ENCODE measurements at places on chromosomes 4 and X.
A peak's percentile ranks its signal among the peaks of the same experiment; 100 is the strongest.

DNA sequence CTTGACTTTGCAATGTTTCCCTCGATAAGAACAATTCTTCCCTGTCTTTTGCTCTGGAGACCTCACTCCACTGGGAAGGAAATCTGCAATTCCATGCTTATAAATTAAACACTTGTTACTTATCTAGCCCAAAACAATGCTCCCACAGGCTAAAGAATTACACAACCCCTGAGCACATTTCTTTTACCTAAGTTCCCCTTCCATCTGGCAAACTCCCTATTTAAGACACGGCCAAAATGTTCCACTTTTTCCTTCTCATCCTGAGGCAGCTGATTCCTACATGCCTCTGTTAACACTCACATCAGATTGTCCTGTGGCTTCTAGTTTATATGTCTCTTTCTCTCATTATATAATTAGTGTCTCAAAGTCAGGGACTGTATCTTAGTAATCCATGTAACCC lies 211.7 kb downstream of the COX18 start:
- DNase-seq: no peak

DNA sequence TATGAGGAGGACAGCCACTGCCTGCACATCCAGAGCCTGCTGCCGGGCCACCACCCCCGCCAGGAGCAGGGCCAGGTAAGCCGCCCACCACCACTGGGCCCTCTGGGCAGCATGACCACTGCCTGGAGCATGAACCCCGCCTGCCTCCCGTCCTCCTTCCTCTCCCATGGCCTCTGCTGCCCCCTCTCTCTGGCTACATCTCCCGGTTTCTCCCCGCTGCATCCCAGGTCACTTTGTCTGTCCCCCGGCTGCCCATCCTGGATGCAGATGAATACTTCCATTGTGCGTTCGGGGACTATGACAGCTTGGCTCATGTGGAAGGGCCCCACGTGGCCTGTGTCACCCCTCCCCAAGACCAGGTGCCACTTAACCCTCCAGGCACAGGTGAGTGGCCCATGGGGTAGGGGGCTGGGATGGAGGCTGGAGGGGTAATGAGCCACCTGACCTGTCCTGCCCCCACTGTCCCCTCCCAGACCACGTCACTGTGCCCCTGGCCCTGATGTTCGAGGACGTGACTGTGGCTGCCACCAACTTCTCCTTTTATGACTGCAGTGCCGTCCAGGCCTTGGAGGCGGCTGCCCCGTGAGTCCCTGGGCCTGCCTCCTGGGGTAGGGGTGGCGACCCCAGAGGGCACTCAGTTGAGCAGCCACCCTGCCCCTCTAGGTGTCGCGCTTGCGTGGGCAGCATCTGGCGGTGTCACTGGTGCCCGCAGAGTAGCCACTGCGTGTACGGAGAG lies 6.0 kb downstream of the PLXNB3 start:
- peak; percentile 14 for DNase-seq

DNA sequence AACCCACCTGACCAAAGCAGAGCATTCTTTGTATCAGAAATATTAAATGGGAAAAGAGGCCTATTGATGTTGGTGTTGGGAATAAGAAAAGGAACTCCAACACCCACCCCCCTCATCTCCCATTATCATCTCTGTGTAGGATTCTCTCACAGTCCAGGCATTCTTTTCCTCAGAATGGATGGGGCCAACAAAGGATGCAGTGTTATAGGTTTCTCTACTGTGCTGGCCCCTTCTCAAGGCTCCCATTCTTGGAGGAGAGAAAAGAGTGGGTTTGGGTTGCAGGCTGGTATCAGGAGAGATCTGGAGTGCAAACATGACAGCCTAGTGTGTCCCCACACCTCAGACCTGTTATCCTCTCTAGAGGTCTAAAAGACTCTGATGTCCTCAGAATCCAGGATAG lies 59.6 kb downstream of the UGT8 start:
- DNase-seq: no peak

- DNase-seq: no peak
Observed at GRCh38 chr4:147794787-147795413, 63.0 kb downstream of the ARHGAP10 start.

- no peak for DNase-seq
Observed at GRCh38 chrX:20313899-20314298, 47.2 kb upstream of the RPS6KA3 start.

- no peak for DNase-seq
Observed at GRCh38 chr4:21167711-21168110, 467.5 kb downstream of the PACRGL start.

- no peak for DNase-seq
Observed at GRCh38 chr4:31199644-31200043, 479.5 kb downstream of the PCDH7 start.

DNA sequence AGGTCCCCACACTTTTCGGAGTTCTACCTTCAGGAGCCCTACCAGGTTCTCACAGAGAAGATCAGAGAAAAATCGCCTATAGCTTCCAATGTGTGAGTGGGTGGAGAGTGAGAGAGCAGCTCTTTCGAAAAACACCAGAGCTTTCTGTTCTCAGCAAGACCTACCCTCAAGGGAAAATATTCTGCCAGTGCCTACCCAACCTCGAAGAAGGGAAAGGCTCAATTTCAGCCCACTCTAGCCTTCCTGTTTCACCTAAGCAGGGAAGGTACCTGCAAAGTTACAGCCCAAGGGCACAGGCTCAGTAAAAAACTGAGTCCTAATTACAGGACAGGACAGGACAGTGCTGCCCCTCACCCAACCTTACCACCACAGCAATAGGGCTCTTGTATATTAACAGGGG lies 104.0 kb upstream of the WDR17 start:
- no peak for DNase-seq

GRCh38 chr4:68183417-68183816 lies 53.7 kb upstream of the TMPRSS11F start:
- no peak for DNase-seq

DNA sequence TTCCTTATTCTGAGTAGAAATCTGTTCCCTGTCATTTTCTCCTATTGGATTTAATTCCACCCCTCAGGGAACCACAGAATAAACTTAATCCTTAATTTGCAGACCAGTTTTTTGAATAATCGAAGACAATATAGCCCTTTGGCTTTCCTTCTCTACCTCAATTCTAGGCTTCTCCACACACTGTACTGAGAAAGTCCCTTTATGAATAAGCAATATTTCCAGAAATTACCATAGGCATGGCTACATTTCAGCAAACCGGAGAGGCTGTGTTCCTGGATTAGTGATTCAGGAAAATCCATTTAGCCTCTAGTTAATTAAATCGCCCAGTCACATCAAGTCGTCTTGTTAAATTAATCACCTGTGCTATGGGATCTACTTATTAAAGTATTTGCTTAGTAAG lies 125.1 kb downstream of the ANAPC4 start:
- no peak for DNase-seq

DNA sequence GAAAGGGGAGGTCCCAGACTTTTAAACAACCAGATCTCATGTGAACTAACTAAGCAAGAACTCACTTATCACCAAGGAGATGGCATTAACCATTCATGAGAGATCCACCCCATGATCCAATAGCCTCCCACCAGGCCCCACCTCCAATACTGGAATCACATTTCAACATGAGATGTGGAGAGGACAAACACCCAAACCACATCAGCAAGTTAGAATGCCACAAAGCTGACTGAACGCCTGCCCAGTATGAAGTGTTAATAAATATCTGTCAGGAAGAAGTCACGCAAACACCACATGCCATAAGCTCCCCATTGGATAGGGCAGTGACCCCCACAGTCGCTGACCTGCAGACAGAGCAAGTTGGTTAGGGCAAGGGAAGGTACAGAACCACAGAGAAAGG lies 14.3 kb downstream of the SLC10A6 start:
- peak; percentile 70 for DNase-seq

GRCh38 chr4:95289028-95289634 lies 259.6 kb downstream of the UNC5C start:
- DNase-seq: no peak

DNA sequence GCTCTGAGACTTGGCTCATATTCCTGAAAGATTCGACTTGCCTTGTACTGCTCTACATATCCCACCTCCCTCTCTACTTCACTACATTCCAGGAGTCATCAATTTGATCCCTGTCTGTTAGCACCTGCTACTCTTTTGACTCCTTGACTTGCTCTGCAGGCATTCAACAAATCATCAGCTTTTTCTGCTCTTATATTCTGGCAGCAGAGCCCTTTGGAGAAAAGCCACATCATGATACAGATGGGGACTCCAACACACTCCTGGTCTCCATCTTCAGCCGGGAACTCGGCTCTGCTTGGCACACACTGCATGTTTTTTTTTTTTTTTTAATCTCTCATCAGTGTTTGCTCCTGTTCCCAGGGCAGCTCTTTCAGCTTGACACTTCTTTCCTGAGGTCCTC lies 293.2 kb upstream of the LCORL start:
- no peak for DNase-seq

DNA sequence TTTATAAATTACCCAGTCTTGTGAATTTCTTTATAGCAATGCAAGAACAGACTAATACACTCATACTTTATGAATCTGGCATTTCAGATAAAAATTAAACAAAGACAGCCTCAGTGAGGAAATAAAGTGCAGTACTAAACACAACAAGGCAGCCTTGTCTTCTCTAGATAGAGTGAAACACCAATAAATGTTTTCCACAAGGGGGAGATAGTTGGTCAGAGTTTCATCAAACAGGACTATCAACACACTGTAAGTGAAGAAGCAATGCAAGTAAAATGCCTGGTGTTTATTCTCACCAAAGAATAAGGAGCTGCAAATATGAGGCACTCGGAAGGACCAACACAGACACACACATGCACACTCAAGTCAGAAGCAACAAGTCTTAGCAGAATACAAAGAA lies 62.8 kb downstream of the FAM9B start:
- DNase-seq: no peak

- no peak for DNase-seq
Observed at GRCh38 chrX:66008328-66008970, 31.4 kb downstream of the VSIG4 start.

Data from AG08396 (cell line).